ENCODE measurements at places on chromosomes 3 and 15.

DNA sequence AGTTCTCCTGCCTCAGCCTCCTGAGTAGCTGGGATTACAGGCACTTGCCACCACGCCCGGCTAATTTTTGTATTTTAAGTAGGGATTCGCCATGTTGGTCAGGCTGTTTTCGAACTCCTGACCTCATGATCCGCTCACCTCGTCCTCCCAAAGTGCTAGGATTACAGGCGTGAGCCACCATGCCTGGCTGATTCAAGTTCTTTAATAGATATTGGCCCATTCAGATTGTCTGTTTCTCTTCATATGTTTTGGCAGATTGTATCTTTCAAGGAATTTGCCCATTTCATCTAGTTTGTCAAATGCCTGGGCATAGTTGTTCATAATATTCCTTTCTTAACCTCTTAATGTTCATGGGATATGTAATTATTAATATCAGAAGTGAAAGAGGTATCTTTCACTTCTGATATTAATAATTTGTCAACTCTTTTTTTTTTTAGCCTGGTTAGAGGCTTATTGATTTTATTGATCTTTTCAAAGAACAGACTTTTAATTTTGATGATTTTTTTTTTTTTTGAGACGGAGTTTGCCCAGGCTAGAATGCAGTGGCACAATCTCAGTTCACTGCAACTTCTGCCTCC is 40.2 kb upstream of the ZFAND6 start:
- DNase-seq = peak; percentile 18

- DNase-seq = no peak
Observed at GRCh38 chr3:11568503-11569155, 75.1 kb downstream of the VGLL4 start.

DNA sequence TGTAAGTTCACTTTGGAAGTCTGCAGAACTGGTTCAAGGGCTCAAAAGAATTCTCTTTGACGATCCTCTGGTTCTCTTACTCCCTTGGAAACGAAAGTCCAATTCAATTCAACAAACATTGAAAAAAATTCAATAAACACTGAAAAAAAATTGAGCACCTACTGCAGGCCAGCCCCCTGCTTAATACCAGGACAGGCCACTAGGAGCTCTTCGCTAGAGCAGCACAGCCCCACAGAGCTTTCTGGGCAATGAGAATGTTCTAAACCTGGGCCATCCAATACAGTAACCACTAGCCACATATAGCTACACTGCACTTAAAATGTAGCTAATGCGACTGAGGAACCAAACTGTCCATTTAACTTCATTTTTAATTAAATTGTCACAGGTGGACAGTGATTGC is 50.4 kb upstream of the DCLK3 start:
- DNase-seq = no peak

GRCh38 chr3:132421832-132422231 is 4.5 kb downstream of the DNAJC13 start:
- DNase-seq = no peak

- no peak for DNase-seq
Observed at GRCh38 chr3:143035466-143036211, 34.3 kb downstream of the U2SURP start.

- no peak for DNase-seq
Observed at GRCh38 chr15:69631978-69632377, 179.4 kb downstream of the RPLP1 start.

DNA sequence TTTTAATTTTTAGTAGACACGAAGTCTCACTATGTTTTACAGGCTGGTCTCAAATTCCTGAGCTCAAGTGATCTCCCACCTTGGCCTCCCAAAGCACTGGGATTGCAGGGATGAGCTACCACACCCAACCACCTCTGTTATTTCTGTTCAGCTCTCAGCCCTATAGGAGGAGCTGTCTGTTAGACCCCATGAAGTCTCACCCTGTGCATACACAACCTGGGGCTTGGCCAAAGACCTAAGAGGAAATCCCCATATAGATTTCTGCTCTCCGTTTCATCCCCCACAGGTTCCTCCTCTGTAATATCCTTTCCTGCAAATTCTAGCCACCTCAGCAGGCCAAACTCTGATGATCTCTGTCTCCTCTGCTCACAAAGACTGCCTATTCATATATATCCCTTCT is 56.6 kb upstream of the CTDSPL2 start:
- no peak for DNase-seq

- DNase-seq = no peak
Observed at GRCh38 chr3:114669614-114670013, 375.8 kb downstream of the TIGIT start.

GRCh38 chr15:90002428-90002844 is 1.3 kb downstream of the ZNF710 start:
- DNase-seq = peak; percentile 77

GRCh38 chr3:184133840-184134745 is 1.1 kb upstream of the EIF2B5 start:
- DNase-seq = peak; percentile 83

GRCh38 chr15:82301296-82302016 is 38.8 kb downstream of the SAXO2 start:
- DNase-seq = no peak

DNA sequence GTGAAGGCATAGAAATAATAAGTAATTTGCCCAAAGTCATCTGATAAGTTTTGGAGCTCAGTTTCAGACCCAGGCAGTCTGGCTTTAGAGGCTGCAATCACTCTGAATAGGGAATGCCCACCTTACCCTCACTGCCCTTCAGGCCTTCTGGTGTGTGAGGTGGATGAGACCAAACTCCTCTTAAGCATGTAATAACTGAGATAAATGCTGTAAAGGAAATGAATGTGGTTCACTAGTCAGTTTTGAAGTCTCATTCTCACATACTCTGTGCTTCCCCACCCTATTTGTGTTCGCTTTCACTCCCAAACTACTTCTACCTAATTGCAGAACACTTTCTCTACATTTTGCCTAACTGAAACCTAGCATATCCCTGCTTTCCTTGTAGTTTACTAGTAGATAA is 144.1 kb downstream of the FILIP1L start:
- DNase-seq = no peak

DNA sequence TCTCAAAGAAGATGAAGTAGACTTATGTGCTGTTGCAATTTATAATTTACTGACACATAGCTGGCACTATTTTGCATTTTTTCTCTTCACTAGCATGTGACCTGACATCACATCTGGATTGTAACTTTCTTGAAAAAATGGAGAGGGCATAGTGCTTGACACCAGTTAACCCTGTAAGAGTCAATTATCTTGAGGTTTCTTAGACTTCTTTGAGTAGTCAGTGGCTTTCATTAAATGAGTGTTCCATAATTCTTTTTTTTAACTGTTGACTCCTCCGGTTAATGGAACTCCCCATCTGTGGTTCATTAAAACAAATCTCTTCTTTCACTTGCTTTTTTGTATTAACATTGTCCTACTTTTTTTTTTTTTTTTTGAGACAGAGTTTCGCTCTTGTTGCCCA is 16.9 kb upstream of the PRKCI start:
- DNase-seq = no peak

- DNase-seq = no peak
Observed at GRCh38 chr3:124115279-124115678, 123.4 kb upstream of the ROPN1 start.

DNA sequence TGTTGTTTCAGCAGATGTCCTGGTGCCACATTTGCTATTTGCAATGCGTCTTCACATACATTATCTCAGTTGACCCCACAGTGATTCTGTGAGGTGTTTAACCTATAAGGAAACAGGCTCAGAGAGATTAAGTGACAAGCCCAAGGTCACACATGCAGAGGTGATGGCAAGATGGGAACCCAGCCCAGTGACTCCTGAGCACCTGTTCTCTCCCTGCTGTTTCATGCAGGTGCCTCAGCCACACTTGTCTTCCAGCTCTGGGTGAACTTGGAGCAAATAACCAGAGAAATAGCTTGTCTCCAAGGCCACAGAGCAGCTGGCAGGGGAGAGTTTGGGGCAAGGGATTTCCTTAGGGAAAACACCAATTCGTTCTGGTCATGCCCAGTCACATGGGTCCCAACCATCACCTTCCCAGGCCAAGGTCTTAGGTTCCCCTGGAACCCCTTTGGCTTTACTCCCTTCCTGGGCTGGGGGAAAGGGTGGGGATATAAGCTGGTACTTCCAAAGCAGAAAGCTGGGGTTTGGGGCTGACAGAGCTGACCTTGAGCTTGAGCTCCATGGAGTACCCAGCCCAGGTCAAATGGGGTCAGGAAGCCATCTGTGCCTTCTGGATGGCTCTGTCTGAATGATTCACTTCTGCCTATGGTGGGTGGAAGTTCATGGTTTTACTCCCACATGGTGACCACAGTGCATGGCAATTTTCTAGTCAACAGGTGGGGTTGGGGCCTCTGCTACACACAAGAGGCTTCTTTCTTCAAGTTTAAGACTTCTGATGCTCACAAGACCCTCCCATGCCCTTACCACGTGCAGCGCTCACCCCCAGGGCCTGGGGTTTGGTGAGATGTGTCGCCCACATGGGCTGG is 22.4 kb downstream of the LIPC start:
- peak; percentile 74 for DNase-seq

DNA sequence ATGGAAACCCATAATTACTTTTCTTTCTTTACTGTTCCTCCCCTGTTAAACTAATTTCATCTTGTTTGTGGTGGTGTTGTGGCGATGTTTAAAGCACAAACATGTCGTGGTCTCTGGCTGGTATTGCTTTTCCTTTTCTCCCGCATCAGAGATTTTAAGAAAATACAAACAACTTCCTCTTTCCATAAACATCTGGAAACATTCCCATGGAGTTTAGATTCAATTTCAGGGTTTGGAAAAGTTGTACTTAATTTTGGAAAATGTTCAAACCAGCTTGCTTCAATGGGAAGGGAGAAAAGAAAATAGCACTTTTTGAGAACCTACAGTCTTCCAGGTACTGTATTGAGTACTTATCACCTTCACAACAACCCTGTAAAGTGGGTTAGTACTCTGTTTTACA is 30.4 kb downstream of the STARD9 start:
- DNase-seq = no peak

- no peak for DNase-seq
Observed at GRCh38 chr3:171350364-171350763, 109.8 kb downstream of the TNIK start.

GRCh38 chr3:165642761-165643420 is 194.3 kb downstream of the BCHE start:
- DNase-seq = no peak

DNA sequence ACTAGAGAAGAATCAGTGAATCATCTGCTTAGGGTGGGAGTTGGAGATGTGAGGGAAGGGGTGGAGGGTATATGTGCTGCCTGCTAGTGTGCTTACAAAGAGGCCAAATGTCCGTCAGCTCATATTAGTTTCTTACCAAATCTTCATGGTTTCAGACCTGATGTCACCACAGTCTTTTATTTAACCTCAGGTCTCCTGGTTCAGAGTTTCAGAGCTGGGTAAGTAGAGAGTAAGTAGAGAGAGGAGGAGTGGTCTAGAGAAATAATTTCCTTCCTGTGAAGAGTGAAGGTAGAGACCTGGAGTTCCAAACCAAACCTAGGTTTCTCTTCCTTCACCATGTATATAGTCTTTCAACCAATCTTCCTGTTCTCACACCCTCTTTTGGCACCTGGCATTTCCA is 17.5 kb upstream of the P2RY1 start:
- no peak for DNase-seq

Measured in activated CD8-positive, alpha-beta memory T cell treated with anti-CD3 and anti-CD28 coated beads, Interleukin-2, amount 50 U/mL, for 48 hours (primary cell).